Stimulated activated CD4-positive, alpha-beta T cell treated with anti-CD3 and anti-CD28 coated beads, Interleukin-1b, Interleukin-23, amount 100 ng/mL, for 1 hour (primary cell): ENCODE measurements at places on chromosomes 5 and 9.

DNA sequence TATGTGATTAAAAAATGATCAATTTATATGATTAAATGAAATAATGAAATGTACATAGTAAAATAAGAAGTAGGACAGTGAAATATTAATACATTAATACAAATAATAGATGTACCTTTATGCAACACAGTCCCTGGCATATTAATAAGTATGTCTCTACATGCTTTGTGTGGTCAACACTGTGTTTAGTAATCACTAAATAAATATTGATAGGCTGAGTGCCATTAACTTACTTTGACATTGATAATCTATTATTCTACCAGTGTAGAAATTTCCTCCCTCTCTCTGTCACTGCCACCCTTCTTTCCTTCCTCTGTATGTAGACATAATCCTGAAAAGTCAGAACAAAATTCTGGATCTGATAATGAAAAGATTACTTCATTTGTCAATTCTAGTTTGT is 43.7 kb downstream of the RNF180 start:
- DNase-seq: no peak

DNA sequence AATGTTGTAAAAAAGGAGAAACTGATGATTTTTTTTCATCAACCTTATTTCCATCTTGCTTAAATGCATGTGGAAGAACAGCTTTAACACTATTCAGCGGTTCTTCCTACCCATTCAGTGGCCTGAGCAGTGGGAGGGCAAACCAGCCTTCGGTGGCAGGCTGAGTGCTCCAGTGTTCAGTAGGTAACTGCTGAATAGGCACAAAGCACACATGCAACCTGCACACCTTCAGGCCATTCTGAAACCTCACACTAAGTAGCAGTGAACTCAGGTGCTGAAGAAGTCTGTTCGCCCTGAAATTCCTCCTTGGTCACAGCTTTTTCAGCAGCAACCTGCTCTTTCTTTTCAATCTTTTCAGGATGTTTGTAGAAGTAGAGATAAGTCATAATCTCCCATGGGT is 26.1 kb downstream of the FBXO4 start:
- DNase-seq: no peak

DNA sequence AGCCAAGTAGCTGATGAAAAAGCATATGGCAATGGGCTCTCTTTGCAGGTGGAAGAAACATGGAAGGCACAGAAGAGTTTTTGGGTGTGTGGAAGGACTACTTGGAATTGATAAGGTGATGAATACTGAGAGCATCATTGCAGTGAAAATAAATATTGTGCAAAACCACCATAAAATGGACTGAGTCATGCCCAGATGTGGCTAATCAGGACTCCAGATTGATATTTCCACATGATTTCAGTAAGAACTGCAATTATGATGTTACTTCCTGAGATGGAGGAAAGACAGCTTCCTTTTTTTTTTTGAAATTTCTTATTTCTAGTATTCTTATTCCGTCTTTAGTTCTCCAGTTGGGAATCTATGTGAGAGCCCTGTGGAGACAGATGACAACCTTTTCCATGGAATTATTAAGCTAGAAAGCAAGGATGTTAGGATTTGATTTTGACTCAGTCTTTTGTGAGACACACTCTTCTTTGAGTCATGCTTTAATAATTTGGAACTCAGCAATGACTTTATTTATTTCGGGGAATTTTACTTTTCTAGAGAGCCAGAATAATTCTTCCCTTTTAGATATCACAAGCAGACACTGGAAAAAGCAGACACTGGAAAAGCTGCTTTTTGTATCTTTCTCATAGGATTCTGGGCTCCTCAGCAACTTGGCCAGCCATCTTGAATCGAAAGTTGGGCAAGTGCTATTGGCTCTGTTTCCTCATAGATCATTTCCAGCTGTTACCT is 94.2 kb upstream of the VCAN start:
- DNase-seq: no peak

GRCh38 chr5:89396278-89396954 is 513.4 kb upstream of the MEF2C start:
- no peak for DNase-seq

DNA sequence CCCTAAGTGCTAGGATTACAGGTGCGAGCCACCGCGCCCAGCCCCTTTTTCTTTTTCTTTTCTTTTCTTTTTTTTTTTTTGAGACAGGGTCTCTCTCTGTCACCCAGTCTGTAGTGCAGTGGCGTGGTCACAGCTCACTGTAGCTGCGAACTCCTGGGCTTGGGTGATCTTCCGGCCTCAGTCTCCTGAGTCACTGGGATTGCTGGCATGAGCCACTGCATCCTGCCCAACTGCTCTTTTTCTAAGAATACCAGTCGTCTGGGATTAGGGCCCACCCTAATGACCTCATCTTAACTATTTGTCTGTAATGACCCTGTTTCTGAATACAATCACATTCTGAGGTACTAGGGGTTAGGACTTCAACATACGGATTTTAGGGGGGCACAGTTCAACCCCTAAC is 34.1 kb upstream of the NANS start:
- no peak for DNase-seq

DNA sequence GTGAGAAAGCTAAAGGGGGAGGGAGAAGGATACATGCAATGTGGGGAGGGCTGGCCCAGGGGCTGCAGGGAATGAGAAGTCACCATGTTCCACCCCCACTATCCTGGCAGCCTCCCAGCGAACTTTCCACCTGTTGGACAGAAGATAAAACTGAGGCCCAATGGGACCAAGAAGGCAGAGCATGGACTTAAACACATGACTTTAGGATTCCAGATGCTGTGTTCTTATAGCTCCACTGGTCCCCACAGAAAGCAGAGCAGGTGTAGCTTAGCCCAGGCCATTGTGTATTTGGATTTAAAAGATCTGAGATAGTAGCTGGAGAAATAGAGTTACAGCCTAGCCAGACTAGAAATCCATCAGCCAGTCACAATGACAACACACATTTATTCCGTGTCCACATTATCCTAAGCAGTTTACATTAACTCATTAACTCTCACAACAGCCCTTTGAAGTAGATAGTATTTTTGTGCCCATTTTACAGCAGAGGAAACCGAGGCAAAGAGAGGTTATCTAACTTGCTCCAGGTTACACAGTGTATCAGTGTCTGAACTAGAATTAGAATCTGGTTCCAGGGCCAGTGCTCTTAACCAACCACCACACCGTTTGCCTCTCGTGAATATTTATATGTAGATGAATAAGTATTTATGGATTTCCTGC is 121.0 kb downstream of the RGS3 start:
- no peak for DNase-seq

DNA sequence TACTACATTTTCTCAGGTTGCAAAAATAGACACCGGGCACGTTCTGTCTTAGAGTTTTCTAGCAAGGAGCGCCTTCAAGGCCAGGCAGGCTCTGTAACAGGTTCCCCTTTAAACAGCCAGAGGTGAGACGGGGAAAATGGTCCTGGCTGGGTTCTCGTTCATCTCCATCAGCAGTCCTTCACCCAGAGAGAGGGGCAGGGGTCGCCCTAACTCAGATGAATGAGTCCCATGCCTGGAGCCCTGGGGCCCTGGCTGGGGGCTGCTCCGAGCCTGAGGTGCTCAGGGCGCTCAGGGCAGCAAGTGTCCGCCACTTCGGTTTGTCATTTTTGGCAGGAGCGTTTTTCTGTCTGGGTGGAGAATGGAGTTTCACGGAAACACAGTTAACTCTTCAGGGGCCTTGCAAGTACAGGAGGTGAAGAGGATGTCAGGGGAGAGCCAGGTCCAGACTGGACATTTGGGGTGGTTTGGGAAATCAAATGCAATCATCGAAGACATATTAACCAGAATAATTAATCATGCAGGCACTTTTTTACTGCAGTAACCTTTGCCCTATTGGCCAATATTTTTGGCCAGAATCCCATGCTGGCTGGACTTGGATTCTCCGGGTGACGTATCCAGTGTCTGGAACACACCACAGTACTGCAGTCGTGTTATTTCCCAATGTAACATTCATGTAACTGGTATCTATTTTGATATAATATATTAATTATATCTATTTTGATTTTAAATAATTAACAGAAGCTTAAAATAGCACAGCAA is 2.9 kb downstream of the NTNG2 start:
- DNase-seq: no peak

DNA sequence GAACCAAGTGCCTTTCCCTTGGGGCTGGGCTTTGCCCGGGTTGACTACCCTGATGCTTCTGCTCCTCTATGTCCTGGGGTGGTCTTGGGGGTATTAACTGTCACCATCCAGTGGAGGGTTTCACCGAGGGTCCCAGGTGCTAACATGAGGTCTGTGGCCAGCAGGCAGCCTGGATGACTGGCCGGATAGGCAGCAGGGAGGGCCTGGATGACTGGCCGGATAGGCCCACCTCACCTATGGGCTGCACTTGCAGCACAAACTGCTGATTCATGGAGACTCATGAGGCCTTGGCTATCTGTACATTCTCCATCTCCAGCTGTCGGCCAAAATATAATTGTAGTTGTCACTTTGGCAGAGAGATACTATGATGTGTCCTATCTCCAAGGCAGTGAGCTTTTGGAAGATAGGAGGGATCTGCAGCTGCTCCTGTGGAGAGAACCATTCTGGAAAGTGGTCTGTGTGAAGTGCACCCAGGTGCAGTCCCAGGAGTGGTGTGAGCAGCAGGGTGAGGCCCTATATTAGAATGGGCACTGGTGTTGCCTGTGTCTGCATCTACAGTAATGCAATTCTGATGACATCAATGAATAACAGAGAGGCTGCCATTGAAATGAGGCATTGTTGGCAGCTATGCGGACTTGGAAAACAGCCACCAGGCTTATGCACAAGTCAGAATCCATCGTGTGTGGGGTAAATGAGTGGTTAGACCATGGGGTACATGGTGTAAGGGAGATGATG is 26.3 kb upstream of the CDKN2AIPNL start:
- DNase-seq: no peak

DNA sequence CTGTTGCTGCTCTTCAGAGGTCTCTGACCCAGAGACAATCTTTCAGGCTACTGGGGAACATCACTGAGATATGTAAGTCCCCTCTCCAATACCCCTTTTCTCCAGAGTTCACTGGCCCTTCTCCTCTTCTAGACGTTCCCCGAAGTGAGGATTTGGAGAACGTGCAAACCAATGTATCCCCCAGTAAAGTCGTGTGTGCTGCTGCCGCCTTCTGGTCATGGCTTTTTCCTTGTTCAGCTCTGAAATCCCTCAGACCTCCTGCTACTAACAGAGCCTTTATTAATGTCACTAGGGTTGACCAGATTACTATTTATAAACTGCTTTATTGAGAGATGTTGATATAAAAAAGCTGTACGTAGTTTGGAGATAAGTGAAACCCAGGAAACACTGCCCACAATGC is 1028.6 kb downstream of the CDH9 start:
- no peak for DNase-seq

DNA sequence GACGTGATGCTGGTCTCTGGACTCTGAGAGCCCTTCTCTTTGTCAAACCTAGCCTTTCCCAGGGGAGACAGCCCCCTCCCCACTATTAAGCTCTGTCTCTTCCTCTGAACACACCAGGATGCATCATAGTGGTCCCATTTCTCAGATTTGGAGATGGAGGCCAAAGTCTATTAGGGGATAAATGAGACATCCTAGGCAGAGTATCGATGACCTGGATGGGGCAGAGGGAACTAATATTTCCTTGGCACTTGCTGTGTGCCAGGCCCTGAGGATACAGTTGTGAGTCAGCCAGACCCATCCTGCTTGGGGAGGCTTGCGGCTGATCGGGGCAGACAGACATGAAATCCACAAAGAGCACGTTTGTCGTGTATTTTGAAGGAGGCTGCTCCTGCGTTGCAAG is 5.2 kb downstream of the DNM1 start:
- DNase-seq: no peak

DNA sequence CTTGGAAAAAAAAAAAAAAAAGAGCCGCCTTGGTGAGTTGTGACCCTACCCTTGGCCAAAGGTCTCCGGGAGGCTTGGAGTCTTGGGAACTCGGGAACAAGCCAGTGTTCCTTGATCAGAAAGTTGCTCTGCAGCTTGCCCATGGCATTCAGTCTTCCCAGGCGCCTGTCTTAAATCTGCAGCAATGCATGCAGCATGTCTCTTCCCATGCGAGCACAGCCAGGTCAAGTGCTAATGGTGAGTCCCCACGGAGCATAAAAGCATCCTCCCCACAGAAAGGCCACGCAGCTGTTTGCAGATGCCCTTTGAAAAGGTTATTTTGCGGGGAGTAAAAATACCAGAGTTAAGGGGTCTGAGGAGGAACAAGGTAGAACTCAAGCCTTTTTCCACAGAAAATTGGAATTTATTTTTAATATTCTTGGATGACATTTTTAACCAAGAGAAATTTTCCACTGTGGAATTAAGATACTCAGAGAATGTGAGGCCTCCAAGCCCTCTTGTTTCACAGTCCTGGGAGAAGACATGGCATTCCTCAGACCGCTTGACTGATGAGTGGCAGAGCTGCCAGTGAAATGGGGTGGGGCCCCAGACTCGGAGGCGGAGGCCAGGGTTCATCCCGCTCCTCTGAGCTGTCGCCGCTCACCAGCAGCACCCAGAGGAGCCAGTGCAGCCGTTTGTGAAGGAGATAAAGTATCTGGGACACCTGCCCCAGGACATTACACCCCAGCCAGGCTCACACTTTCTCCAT is 81.6 kb downstream of the CYFIP2 start:
- no peak for DNase-seq

DNA sequence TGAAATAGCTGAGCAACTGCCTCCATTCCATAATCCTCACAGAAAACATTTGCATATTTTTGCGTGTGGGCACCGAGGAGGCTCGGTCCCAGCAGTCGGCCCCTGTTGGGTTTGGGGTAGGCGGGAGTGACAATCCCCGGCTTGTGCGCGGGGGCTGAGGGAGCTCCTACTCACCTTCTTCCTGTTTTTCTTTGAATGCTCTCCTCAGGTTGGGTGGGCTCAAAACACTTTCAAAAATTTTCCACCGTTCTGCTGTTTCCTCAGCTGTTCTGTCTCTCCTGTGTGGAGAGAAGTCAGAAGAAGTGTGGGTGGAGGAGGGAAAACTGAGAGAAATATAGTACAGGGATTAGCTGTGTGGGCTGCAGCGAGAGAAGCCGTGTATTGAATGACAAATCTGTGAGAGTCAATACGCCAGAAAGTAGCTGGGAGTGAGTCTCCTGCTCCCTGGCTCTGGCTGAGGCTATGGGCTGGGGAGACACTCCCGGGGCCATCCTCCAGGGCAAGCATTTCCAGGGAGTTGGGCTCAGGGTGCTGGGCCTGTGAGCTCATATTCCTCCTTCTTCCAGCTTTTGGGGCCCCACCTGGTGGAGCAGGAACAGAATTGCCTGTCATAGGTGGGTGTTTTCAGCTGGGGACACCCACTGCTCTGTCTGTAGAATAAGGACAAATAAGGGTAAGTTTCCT is 84.7 kb downstream of the CMYA5 start:
- DNase-seq: no peak

GRCh38 chr5:176587398-176587797 is 22.6 kb downstream of the GPRIN1 start:
- no peak for DNase-seq

GRCh38 chr5:139748505-139748826 is 47.1 kb upstream of the PSD2 start:
- no peak for DNase-seq

DNA sequence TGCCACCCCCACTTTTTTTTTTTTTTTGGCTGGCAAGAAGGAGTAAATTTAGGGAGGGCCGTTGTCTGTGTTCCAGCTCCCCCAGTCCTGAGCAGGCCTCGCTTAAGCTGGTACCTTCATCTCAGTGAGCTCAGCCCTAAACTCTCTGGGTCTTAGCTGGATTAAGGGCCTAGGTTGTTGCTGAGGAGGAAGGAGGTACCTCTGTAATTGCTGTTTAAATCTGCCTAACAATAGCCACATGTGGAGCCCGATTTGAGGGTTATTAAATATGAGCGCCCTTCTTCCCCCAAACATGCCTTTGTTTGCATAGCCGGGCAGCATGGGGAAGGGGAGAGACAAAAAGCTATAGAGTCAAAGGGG is 179.0 kb upstream of the PITX1 start:
- no peak for DNase-seq
